ENCODE measurements at places on chromosomes 11 and 22. TPM values are rescaled to one million over a fixed set of nuclear protein-coding genes. Genes with fewer than 3 reads are reported as not detected.

CHEK1 gene
- 2.1 TPM for total RNA-seq

KRTAP5-9 gene
- total RNA-seq = not detected

SEZ6L gene
- 0.13 TPM for total RNA-seq

MMP13 gene
- not detected for total RNA-seq

OR4A5 gene
- total RNA-seq = not detected

OR8G5 gene
- total RNA-seq = not detected

TRIM49 gene
- not detected for total RNA-seq

GRCh38 chr11:14634813-14635212 is 8.8 kb upstream of the PDE3B start:
- H3K36me3 ChIP-seq = no peaks in the 10 kb centered on the region
- no peaks in the 10 kb centered on the region for H3K27me3 ChIP-seq
- DNase-seq = no peak

GRCh38 chr11:116791002-116791812 is 472 bp downstream of the APOA5 start:
- no peak overlapping the region for H3K27ac ChIP-seq
- H3K4me3 ChIP-seq = no peak overlapping the region
- peaks cover 9% of the 10 kb centered on the region for H3K4me1 ChIP-seq
- DNase-seq = peak; percentile 83
- H3K27me3 ChIP-seq = no peaks in the 10 kb centered on the region

DNA sequence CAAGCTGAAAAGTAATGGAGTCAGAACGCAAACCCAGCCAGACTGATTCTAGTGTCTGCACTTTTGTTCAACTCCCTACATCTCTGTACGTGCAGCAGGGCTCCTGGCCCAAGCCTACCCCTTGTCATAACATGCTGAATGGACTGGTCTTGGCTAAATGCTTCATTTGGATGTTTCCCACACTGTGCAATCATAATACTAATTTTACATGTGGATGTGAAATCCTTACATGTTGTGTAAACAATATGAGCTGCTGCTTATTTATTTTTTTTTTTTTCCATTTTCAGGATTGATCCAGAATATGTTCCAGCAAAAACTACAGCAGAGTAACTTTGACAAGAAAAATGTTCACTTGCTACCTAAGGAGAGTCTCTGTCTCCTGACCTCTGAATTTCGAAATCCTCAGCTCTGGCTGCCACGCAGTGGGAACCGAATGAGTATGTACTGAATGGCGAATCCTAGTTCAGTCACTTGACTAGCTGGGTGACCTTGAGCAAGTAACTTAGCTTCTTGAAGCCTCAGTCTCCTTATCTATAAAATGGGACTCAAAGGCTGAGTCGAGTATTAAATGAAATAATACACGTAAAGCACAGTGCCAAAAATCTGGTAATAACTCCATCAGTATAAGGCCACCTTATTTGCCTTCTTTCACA is 133.4 kb downstream of the EHF start:
- H3K36me3 ChIP-seq = no peaks in the 10 kb centered on the region
- H3K4me3 ChIP-seq = no peak overlapping the region
- no peak for DNase-seq
- no peaks in the 10 kb centered on the region for H3K4me1 ChIP-seq
- H3K27me3 ChIP-seq = no peaks in the 10 kb centered on the region
- H3K27ac ChIP-seq = no peak overlapping the region

GRCh38 chr11:120773501-120774031 is 250.3 kb upstream of the TBCEL start:
- H3K27me3 ChIP-seq = no peaks in the 10 kb centered on the region
- H3K27ac ChIP-seq = no peak overlapping the region
- H3K36me3 ChIP-seq = no peaks in the 10 kb centered on the region
- H3K4me3 ChIP-seq = no peak overlapping the region
- H3K4me1 ChIP-seq = no peaks in the 10 kb centered on the region

DNA sequence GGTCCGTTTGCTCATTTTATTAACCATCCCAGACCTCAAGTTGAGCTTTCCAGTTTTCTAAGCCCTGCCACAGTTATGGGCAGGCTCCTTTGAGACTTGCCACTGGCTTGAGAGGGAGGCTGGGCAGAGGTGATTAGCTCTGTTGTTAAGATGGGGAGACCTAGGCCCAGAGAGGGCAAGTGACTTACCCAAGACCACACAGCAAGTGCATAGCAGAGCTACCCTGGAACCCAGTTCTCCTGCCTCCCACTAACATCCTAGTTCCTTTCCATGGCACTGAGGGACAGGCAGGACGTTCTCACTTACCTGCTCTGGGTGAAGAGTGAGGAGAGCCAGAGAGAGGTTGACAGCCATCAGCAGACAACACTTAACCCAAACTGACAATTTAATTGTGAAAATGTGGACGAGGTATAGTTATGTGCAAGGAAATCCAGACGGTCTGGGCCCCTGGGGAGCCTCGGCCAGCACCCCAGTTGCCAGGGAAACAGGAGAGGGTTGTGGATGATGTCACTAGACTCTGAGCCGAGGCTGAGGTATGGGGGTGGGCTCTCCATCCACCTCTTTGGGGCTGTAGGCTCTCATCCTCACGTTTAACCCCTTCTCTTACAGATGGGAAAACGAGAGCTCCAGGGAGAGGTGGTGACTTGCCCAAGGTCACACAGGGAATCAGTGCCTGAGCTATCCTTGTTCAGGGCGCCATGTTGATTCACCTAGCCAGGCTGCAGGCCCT is 12.3 kb upstream of the WNT11 start:
- DNase-seq = no peak
- no peaks in the 10 kb centered on the region for H3K27me3 ChIP-seq
- no peak overlapping the region for H3K4me3 ChIP-seq
- no peaks in the 10 kb centered on the region for H3K36me3 ChIP-seq
- no peaks in the 10 kb centered on the region for H3K4me1 ChIP-seq
- H3K27ac ChIP-seq = no peak overlapping the region

- H3K27me3 ChIP-seq = no peaks in the 10 kb centered on the region
- H3K27ac ChIP-seq = no peak overlapping the region
- no peak overlapping the region for H3K4me3 ChIP-seq
- peaks cover 8% of the 10 kb centered on the region for H3K4me1 ChIP-seq
- DNase-seq = no peak
Observed at GRCh38 chr11:64453466-64453865, 94.5 kb downstream of the RPS6KA4 start.

GRCh38 chr11:12802418-12803085 is 128.3 kb downstream of the TEAD1 start:
- H3K4me1 ChIP-seq = peaks cover 23% of the 10 kb centered on the region
- H3K36me3 ChIP-seq = no peaks in the 10 kb centered on the region
- peak overlapping the region; percentile 53 for H3K27ac ChIP-seq
- no peaks in the 10 kb centered on the region for H3K27me3 ChIP-seq
- DNase-seq = peak; percentile 70

- H3K27me3 ChIP-seq = no peaks in the 10 kb centered on the region
- no peaks in the 10 kb centered on the region for H3K36me3 ChIP-seq
- H3K4me1 ChIP-seq = no peaks in the 10 kb centered on the region
- H3K4me3 ChIP-seq = no peak overlapping the region
Observed at GRCh38 chr11:26465274-26465673, 106.8 kb downstream of the MUC15 start.

DNA sequence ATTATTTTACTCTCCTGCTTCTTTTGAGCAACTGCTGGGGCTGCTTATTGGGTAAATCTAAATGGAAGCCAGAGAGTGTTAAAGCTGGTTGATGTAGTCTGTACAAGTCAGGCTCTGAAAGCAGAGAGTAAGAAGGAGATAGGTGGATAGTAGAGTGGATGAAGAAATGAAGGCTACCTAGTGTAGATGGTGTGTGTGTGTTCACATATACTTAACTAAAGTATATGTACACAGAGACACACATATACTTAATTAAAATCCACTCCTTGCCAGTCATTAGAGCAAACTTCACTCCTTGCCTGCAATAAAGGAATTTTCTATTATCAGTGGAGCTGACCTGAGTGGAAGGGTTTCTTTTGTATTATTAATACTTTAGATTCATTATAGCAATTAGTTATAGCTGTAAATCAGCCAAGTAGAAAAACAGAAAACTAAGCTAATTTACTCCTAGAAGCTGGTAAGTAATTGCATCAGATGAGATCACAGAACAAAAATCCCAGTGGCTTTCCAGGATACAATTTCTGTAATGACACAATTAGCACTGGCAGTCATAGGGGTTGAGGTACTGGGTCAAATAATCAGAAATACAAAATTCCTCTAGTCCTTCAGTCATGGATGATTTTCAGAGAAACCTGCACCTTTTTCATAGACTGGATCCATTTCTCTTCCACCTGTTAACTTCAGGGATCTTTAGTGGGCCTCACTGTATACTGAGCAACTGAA is 40.7 kb upstream of the CCDC179 start:
- no peak overlapping the region for H3K4me3 ChIP-seq
- DNase-seq = no peak
- H3K27ac ChIP-seq = no peak overlapping the region
- no peaks in the 10 kb centered on the region for H3K27me3 ChIP-seq
- H3K36me3 ChIP-seq = no peaks in the 10 kb centered on the region

- H3K4me1 ChIP-seq = no peaks in the 10 kb centered on the region
- no peak overlapping the region for H3K4me3 ChIP-seq
- no peak for DNase-seq
Observed at GRCh38 chr22:48618326-48618725, 1209.3 kb downstream of the BRD1 start.

GRCh38 chr11:116993599-116993998 is 104.6 kb downstream of the SIK3 start:
- H3K4me3 ChIP-seq = no peak overlapping the region
- H3K27me3 ChIP-seq = no peaks in the 10 kb centered on the region
- H3K4me1 ChIP-seq = peaks cover 11% of the 10 kb centered on the region
- H3K27ac ChIP-seq = no peak overlapping the region
- no peak for DNase-seq

DNA sequence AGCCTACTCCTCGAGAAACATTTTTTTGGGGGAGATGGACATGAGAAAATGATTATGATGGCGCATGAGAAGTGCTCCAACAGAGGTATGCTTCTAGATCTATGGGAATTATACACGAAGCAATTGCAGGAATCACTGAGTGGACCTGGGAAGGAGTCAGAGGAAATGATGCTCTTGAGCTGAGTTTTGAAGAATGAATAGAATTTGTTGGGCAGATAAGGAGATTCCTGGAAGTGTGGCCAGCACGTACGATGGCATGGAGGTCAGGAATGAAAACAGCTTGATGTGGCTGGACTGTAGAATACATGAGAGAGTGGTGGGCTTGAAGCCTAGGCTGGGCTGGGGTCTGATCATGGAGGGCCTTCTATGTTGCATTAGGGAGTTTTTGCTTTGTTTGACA is 31.7 kb downstream of the ADAMTS15 start:
- H3K4me3 ChIP-seq = no peak overlapping the region
- DNase-seq = no peak
- no peaks in the 10 kb centered on the region for H3K36me3 ChIP-seq
- H3K4me1 ChIP-seq = peaks cover 31% of the 10 kb centered on the region

GRCh38 chr22:26481694-26482093 is 1.9 kb downstream of the HPS4 start:
- no peak overlapping the region for H3K4me3 ChIP-seq
- H3K36me3 ChIP-seq = no peaks in the 10 kb centered on the region
- no peak for DNase-seq
- peaks cover 14% of the 10 kb centered on the region for H3K4me1 ChIP-seq

GRCh38 chr11:112670806-112671570 is 290.2 kb upstream of the NCAM1 start:
- H3K4me1 ChIP-seq = no peaks in the 10 kb centered on the region
- no peaks in the 10 kb centered on the region for H3K27me3 ChIP-seq
- DNase-seq = no peak
- H3K4me3 ChIP-seq = no peak overlapping the region
- H3K36me3 ChIP-seq = no peaks in the 10 kb centered on the region

Measured in ovary (tissue), 10 donors.